Airway epithelial cell (primary cell): ENCODE measurements at places on chromosomes 3 and 15. TPM values are rescaled to one million over a fixed set of nuclear protein-coding genes. Genes with fewer than 3 reads are reported as not detected.

TPRG1 gene
- 2.8 and 3.5 TPM in 2 replicates for total RNA-seq

LRRIQ4 gene
- not detected in 2 replicates for total RNA-seq

COL6A5 gene
- not detected in 2 replicates for total RNA-seq

DPPA4 gene
- not detected in 2 replicates for total RNA-seq

CLDN16 gene
- total RNA-seq, result 0.37 and 0.56 TPM in 2 replicates

A4GNT gene
- total RNA-seq, result not detected in 2 replicates
